NCI-H460 (cell line): ENCODE measurements at places on chromosomes 1 and 21.

DNA sequence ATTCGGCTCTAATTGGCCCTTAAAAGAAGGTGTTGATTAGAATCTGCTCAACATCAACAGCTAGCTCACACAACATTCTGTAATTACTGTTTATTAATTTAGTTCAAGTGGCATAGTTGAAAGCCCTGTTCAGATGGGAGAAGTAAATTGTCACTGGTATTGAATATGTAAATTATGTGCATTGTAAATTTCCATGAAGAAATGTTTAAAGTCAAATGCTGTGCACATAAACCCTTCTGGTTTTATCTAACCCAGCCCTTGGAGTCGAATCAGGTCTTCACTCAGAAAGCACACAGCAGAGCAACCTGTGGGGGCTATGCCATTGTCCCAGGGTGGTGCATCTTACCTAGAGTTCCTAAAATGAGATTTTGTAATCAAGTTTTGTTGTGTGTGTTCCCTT, 65.4 kb upstream of the LMO4 start:
- no peak for DNase-seq

DNA sequence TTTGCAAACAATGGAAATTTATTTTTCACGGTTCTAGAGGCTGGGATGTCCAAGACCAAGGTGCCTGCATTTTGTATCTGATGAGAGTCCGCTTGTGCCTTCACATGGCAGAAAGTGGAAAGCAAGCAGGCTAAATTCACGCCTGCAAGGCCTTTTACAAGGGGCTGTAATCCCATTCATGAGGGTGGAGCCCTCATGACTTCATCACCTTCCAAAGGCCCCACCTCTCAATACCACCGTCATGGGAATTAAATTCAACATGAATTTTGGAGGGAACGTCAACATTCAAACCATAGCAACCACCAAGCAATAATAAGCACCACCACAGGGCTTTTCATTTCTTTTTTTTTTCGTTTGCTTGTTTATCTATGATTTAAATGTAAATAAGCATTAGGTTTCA, 115.3 kb downstream of the C1orf21 start:
- no peak for DNase-seq

- no peak for DNase-seq
These were observed 14.8 kb downstream of the BCAR3 start for GRCh38 chr1:93666613-93667384.

DNA sequence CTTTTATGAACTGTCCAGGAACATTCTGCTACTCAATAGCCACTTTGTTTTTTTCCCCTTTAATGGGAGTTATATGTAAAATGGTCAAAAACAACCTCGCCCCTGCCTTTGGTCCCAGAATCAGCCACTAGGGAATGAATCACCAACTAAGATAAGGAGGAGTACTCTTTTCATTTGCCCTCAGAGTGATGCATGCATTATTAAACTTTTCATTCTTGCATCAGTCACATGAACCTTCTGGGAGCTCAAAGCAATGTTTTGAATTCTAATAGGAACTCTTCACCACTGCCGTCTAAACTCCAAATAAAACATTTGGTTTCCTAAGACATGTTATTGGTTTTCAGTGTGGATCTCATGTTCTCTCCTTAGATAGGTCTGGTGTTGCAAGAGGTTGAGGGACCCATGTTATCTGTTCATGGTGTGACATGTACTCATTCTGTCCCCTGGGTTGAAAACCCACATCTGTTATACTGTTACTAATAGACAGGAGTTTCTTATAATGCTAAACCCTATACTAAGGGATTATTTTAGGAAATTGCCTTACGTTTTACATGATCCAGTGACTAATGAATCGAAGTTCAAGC, 17.8 kb upstream of the HSD17B7 start:
- DNase-seq, result no peak

DNA sequence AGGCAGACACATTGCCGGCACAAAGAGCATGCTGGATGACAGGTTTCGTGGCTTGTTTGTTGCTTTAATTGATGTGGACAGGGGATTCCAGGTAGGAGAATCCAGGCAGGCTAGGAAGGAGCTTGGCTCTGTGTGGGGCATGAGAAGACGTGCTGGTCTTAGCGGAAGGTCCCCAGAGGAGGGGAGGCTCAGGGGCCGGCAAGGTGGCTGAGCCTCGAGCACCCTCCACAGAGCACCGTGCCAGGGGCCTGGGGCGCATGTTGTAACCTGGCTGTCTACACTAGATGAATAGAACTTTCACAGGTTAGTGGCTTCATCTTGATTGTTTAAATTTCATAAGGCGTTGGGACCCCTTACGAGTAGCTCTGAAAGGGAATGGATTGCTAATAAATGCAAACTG, 223.1 kb downstream of the CAMTA1 start:
- DNase-seq, result no peak

DNA sequence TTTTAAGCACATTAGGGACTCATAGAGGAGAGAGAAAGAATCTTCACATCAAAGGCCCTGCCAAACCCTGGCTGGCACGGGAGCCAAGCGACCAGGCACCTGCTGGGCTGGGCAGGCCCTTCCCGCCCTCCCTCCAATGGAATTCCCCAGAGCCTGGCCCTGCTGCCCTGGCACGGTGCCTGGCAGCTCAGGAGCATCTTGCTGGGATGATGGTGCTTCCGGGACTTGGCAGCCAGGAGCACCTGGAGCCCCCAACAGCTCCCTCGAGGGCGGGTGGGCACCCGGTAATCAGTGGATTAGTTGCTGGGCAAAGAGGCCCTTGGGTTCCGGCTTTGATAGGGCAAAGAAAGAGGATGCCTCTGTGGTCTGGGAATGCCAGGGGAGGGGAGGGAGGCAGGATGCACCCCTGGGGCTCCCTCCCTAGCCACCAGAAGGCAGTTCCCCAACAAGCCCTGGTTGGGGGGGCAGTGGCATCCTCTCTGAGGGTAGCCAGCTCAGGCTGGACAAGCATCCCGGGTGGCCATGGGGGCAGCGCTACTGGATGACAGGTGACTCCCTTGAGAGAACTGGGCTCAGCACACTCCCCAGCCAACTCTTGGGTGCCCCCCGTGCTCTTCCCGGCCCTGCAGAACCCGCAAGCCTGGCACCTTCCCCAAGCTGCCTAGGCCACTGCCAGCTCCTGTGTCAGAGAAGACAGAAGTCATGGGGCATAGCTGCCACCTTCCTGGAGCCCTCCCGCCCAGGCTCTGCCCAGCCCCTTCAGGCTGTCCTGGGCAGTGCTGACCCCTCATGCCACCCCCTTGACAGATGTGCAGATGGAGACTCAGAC, 26.4 kb downstream of the KRTAP10-1 start:
- no peak for DNase-seq

- no peak for DNase-seq
These were observed 6.9 kb downstream of the IFI6 start for GRCh38 chr1:27665016-27665651.
